Femur (tissue), 1 donor: ENCODE measurements at places on chromosomes 3 and 15.
A peak's percentile ranks its signal among the peaks of the same experiment; 100 is the strongest.

GRCh38 chr3:37324850-37325321 lies 150.5 kb upstream of the LRRFIP2 start:
- no peak for DNase-seq

DNA sequence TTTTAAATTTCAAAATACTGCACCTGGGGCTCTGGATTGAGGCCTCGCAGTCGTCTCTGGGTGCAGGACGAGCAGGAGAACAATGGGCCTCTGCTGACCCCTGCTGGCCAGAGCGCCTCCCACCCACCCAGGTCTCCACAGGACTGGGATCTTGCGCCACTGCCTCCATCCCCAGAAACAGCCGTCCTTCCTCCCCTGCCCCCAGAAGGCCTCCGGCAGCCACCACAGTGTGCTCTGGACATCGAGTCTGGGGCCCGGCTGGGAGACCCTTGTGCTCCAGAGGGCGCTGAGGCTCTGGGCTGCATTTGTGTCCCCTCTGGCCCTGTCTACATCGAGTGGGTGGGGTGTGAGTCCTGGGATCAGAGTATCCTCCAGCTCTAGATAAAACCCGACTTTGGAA lies 6.7 kb upstream of the ACSBG1 start:
- peak; percentile 89 for DNase-seq

- DNase-seq = peak; percentile 49
Observed at GRCh38 chr15:101620671-101621070, 31.5 kb downstream of the TM2D3 start.

GRCh38 chr3:190032923-190033322 lies 87.8 kb downstream of the P3H2 start:
- no peak for DNase-seq

GRCh38 chr3:23752126-23752525 lies 53.6 kb upstream of the UBE2E1 start:
- no peak for DNase-seq

DNA sequence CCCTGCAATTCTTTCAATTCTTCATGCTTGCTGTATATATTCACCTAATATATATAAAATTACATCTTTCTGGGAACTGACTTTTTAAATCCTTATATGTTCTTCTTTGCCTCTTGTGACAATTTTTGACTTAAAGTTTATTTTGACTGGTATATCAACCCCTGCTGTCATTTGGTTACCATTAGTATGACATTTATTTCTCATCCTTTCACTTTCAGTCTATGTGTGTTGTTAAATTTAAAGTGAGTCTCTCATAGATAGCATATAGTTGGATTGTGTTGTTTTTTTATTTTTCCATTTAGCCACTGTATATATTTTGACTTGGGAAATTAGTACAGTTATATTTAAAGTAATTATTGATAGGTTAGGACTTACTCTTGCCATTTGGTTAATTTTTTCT lies 194.9 kb downstream of the DPH6 start:
- DNase-seq = no peak

DNA sequence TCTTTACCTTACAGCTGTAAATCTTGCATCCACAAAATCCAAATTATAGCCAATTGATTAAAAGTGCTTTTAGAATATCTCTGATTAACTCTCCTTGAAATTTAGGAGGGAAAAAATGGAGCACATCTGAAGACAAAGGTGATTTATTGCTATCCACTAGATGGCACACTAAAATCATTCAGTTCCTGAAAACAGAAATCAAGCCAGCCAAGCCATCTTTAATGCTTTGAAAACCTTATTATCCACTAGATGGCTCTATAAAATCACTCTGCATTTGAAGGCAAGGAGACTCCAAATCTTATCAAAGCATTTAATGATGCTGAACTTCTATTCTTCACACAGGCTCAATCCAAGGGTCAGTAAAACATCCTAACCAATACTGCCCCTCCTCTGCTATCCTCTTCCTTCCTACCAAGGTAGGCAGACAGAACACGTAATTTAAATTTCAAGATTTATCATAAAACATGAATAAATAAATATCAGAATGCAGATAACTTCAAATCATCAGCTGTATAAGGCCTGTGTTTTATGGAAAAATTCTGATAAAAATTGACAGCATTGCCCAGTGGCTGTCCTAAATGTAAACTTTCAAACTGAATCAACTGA lies 48.4 kb downstream of the GOLIM4 start:
- no peak for DNase-seq

- DNase-seq = no peak
Observed at GRCh38 chr3:119500901-119501300, 2.6 kb downstream of the TIMMDC1 start.

GRCh38 chr3:112407888-112408702 lies 75.1 kb downstream of the CD200 start:
- DNase-seq = no peak

- DNase-seq = no peak
Observed at GRCh38 chr3:196777836-196778235, 38.2 kb downstream of the PAK2 start.

- no peak for DNase-seq
Observed at GRCh38 chr3:176403531-176403930, 793.8 kb downstream of the TBL1XR1 start.

GRCh38 chr3:9072667-9073009 lies 109.4 kb upstream of the RAD18 start:
- DNase-seq = no peak

GRCh38 chr15:78830514-78831228 lies 19.4 kb upstream of the ADAMTS7 start:
- no peak for DNase-seq

DNA sequence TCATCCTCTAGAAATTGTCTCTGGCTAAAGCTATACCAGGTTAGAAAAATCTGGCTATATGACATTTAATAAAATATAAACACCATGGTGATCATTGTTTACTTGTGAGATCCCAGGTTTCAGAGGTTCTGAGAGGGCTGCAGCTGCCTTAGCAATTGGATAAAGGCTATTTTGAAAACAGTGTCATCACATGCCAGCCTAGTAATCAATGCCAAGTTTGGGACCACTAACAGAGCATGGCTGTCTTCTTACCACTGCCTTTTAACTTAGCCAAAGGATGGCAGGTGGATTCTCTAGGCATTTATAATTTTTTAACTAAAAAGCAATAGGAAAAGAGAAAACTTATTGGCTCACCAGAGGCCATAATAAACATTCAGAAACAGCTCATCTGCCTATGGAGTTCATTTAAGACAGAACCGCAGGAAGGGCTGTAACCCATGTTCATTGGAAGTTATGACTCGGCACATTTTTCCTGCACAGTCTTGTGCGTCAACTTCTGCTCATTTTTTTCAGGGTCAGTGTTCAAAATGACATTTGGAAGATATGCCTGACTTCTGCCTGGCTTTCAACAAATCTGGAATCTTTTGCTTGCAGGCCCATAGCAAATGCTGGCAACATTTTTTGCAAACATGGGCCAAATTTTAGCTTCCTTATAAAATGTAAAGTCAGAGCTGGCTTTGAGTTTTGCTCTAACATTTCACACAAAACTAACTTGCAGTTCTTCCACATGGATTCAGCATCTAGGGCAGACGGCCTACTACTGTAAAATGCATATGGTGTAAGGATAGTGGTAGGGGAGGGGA lies 476.0 kb upstream of the TBL1XR1 start:
- DNase-seq = peak; percentile 57

DNA sequence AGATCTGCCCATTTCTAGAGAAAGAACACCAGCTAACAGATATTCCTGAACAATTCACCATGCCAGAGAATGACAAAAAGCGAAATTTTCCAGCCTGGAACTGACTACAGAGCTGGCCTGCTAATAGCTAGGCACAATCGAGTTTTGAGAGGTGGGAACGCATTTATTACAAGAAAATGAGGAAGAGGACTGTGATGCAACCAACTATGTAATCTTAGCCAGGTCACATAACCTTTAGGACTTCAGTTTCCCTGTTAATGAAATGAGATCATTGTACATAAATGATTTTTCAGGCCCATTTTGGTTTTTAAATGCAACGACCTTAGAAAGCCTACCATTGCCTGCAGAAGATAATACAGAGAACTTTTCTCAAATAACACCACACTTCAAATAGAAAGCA lies 72.1 kb upstream of the SETMAR start:
- no peak for DNase-seq

- DNase-seq = no peak
Observed at GRCh38 chr3:47202542-47202941, 38.6 kb upstream of the SETD2 start.

- no peak for DNase-seq
Observed at GRCh38 chr3:134079111-134079547, 49.4 kb upstream of the SLCO2A1 start.

- no peak for DNase-seq
Observed at GRCh38 chr15:41543521-41543870, 561 bp downstream of the RPAP1 start.

GRCh38 chr3:65439641-65440284 lies 599.0 kb downstream of the MAGI1 start:
- peak; percentile 73 for DNase-seq

GRCh38 chr3:32934150-32934742 lies 17.2 kb upstream of the CCR4 start:
- DNase-seq = no peak

DNA sequence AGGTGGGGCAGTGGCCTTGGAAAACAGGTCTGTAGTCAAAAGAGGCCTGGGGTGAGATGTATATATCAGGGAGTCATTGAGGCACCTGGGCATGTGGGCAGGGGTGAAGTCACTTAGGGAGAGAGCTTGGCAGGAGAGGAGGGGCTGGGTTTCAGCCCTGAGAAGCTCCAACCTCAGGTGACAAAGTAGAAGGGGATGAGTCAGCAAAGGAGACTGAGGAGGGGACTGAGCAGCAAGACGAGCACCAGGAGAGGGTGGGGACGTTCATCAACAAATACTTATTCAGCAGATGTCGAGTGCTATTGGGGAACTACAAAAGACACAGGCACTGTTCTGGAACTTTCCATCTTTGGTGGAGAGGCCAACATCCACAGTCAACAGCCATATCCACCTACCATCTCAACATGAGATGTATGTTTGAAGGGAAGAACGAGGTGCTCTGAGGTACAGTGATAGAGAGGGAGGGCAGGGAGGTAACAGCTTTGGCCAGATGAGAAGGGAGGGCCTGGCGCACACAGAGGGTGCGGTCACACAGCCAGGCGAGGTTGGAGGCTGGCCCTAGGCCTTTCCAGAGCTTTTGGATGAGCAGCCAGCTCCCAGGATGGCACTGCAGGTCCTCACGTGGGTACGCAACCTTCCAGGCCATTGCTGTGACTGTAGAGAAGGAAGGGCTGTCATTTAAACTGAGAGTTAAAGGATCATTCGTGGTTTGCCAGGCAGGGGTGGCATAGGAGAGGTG lies 45.7 kb downstream of the GLDN start:
- DNase-seq = no peak

- DNase-seq = no peak
Observed at GRCh38 chr3:182258538-182259177, 534.6 kb upstream of the ATP11B start.

GRCh38 chr3:47884603-47885002 lies 81.7 kb downstream of the DHX30 start:
- DNase-seq = no peak

DNA sequence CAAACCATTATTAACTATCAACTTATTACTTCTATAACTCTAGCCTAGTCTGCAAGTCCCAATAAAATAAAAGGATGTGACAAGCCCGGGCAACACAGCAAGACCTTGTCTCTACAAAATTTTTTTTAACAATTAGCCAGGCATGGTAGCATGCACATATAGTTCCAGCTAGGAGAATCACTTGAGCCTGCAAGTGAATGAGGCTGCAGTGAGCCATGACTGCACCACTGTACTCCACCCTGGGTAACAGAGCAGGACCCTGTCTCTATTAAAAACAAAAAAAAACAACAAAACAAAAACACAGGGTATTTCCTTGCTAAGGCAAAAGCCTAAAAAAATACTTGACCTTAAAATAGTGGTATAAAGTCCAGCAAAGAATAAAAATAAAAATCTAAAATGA lies 31.4 kb downstream of the ANKRD28 start:
- no peak for DNase-seq

GRCh38 chr3:196502775-196503195 lies 783 bp downstream of the RNF168 start:
- peak; percentile 64 for DNase-seq
